ENCODE measurements at places on chromosomes 12 and 14.

GRCh38 chr12:108914121-108914531 is 34.2 kb downstream of the DAO start:
- DNase-seq: peak; percentile 17

GRCh38 chr12:105954951-105955931 is 183.5 kb downstream of the NUAK1 start:
- no peak for DNase-seq

DNA sequence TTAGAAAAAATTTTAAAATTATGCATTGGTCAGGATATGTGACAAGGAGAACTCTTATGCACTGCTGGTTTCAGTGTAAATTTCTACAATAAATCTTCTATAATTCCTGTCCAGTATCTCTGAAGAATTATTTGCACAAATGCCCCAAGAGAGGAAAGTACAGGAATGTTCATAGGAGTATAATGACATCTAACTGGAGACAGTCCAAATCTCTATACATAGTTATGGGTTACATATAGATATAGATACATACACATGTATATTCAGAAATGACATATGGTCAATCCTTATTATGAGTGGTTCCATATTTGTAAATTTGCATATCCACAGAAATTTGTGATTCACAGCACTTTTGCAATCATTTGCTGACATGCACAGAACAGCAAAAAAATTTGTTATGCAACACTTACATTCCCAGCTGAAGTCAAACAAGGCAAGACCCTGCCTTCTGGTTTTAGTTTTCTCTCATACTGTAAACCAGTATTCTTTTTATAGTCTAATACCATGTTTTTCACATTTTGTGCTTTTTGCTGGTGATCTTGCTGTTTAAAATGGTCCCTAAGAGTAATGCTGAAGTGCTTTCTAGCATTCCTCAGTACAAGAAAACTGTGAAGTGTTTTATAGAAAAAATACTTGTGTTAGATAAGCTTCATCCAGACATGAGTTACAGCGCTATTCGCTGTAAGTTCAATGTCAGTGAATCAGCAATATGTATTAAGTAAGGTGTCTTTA is 103.8 kb downstream of the SLC16A7 start:
- DNase-seq: no peak

DNA sequence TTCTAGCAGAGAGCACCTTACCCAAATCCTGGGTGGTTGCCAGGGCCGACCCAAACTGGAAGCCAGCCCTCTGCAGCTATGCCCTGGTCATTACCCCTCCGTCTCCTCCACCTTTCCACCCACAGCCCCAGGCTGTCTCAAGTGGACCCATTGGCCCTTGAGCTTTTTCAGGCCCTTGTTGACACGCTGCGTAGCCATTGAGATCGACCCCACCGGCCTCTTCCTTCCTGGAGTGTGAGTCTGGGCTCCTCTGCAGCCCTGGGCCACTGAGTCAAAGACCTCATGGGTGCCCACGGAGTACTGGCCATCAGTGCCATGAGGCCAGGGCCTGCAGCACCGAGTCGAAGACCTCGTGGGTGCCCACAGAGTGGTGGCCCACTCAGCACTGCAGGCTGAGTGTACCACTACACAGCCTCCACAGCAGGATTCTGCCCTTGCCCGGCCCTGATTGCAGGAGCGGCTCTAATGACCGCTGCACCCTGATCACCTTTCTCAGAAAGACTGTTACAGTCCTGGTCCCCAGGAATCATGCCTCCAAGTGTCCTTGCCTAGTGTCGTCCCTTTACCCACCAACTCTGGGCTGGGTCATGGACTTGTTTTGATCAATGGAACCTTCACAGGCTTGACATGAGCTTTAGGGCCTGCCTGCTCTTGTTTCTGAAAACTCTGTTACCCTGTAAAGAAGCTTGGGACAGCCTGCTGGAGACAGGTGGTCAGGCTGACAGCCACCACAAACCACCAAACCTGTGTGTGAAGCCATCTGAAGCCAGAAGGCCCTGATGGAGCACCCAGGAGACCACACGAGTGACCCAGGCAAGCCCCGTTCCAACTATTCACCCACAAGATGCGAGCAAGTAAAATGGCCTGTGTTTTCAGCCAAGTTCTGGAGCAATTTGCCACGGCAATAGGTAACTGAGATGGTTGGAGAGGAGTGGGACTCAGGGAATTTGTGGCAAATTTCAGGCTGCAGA is 39.6 kb upstream of the TRAF3 start:
- no peak for DNase-seq

- no peak for DNase-seq
These were observed 4.4 kb downstream of the KRT76 start for GRCh38 chr12:52772772-52773171.

GRCh38 chr14:26255213-26255612 is 342.6 kb downstream of the NOVA1 start:
- DNase-seq: no peak

GRCh38 chr12:95218150-95219133 is 835 bp downstream of the VEZT start:
- DNase-seq: peak; percentile 83

GRCh38 chr14:76581592-76581991 is 179.7 kb upstream of the VASH1 start:
- no peak for DNase-seq

DNA sequence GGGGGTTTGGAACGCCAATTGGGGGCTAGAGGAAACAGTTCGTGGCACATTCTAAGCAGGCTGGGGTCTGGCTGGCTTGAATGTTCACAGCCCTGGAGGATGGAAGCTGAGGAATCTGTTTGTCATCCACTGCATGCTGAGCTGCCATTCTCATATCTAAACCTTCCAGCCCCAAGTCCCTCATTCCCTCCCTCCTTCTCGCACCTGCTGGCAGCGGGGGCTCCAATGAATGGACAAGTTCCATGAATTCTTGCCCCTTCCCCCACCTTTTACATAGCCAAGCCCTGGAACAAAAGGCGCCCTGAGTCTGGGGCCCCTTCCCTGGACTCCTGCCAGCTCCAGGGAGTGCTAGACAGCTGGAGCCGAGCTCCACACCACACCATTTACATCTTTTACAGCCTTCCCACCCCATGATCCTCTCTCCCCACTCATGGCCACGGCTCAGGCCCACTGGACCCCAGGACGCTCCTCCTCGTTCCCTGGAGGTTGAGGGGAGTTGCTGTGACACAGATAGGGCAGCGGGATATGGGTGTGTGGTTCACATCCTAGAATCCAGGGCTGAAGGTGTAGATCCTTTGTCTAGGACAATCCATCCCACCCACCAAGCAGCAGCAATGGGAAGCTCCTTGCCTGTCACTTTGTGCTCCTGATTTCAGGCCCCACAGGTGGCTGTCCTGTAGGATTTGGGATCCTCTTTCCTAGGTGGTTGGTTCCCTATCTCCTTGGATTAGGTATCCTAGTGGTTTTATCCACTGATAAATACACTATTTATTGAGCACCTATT is 21.7 kb upstream of the VRTN start:
- DNase-seq: no peak

- DNase-seq: no peak
These were observed 285.1 kb upstream of the NOS1 start for GRCh38 chr12:117646520-117646919.

GRCh38 chr12:94405413-94406116 is 54.1 kb downstream of the CEP83 start:
- DNase-seq: no peak

DNA sequence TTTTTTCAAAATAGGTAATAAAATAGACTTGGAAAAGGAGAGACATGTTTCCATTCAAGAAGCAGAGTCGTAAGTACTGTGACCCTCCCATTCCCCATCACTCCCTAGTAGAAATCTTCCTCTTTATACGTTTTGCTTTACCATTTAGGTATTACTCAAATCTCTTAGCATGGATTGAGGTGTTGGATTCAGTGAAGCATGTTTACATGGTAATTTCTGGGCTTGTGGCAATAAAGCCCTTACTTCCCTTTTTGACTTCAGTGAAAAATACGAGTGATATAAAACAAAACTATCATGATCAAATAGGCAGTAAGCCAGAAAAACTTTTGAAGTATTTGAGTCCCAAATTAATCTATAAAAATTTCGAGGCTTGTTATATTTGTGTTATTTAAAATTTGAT is 27.4 kb downstream of the RAB21 start:
- DNase-seq: no peak

- DNase-seq: no peak
These were observed 85.6 kb upstream of the ATF7IP start for GRCh38 chr12:14279845-14280244.

GRCh38 chr12:76697849-76698248 is 66.1 kb upstream of the ZDHHC17 start:
- DNase-seq: no peak

DNA sequence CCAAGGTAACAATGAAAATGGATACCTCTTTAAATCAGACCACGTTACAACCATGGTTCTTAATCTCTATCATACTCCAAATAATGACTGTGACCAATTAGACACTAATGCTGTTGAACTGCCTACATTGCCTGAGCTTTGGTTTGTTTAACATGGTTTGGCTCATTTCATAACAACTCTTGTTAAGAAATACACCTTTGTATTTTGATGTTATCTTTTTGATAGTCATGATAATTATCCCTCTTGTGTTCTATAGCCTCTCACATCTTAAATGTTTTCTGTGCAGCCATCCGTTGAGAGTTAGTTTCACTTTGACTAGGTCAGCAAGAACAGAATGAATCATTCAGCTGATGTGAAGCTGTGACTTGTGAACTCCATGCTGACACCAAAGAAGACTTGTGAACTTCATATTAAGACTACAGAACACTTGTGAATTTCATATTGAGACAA is 75.5 kb upstream of the RERGL start:
- no peak for DNase-seq
